ENCODE measurements at places on chromosomes 16 and 17.

DNA sequence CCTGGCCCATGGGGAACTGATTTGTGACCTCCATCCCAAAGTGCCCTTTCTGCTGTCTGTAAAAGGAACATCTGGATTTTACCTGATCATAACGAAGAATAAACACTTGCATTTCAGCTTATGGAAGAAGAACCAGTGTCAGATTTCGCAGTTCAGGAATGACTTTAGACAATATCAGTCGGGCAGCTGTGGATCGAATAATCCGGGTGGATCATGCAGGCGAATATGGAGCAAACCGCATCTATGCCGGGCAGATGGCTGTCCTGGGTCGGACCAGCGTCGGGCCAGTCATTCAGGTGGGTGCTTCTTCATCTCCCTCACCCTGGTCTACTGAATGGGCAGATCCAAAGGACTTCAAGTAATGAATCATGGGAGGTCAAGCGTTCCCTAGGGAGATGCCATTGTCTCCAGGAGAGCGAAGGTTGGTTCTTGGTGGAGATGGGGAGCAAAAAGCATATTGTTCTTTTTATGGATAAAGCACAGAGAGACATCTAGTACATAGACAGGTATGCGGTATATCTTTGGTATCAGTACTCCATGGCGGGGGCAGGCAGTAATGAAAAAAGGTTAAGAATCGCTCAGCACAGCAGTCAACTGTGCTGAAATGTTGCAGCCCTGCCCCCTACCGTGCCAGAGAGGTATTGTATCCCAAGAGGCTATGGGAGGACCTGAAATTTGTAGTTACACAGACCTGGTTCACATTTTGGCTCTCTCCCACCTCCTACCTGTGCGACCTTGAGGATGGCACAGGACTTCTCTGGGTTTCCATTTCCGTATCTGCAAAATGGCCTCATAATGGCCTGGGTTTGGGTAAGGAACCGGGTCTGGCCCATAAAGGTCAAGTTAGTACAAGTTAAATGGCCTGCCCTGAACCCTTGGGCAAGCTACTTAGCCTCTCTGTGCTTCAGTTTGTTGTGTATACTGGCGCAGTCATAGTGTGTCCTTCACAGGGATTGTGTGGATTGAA, 4.7 kb downstream of the COQ7 start:
- DNase-seq = peak; percentile 43

GRCh38 chr17:55121268-55121667, 143.5 kb upstream of the HLF start:
- no peak for DNase-seq

GRCh38 chr16:17748044-17748719, 277.4 kb upstream of the XYLT1 start:
- DNase-seq = no peak

GRCh38 chr17:48290378-48290777, 139.6 kb downstream of the SKAP1 start:
- DNase-seq = no peak

DNA sequence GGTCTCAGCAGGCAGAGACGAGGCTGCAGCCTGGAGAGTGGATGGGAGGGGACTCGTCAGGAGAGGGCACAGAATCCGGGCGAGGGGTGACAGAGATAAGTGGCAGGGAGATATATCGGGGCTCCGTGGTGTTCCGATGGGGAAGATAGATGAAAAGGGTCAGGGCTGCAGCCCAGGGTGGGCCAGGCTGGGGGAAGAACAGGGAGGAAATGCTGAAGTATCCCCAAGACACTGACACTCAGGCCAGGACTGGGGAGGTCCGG, 2.1 kb downstream of the LGALS3BP start:
- no peak for DNase-seq
